Urothelium cell line (cell line): ENCODE measurements at places on chromosomes 4 and X.
A peak's percentile ranks its signal among the peaks of the same experiment; 100 is the strongest.

- DNase-seq = peak; percentile 0
Observed at GRCh38 chrX:26778320-26778888, 562.4 kb downstream of the MAGEB5 start.

DNA sequence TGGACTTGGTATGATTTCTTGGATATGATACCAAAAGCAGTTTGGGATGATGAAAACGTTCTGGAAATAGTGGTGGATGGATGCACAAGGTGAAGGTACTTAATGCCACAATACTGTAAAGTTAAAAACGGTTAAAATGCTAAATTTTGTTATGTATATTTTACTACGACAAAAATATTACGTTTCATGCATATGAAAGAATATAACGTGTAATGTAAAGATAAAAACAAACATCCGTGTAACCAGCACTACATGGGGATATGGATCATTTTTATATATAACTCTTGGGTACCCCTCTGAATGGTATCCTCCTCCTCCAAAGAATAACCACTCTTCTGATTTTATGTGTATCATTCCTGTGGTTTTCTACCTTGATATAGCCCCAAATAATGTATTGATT lies 862 bp upstream of the CENPU start:
- no peak for DNase-seq

DNA sequence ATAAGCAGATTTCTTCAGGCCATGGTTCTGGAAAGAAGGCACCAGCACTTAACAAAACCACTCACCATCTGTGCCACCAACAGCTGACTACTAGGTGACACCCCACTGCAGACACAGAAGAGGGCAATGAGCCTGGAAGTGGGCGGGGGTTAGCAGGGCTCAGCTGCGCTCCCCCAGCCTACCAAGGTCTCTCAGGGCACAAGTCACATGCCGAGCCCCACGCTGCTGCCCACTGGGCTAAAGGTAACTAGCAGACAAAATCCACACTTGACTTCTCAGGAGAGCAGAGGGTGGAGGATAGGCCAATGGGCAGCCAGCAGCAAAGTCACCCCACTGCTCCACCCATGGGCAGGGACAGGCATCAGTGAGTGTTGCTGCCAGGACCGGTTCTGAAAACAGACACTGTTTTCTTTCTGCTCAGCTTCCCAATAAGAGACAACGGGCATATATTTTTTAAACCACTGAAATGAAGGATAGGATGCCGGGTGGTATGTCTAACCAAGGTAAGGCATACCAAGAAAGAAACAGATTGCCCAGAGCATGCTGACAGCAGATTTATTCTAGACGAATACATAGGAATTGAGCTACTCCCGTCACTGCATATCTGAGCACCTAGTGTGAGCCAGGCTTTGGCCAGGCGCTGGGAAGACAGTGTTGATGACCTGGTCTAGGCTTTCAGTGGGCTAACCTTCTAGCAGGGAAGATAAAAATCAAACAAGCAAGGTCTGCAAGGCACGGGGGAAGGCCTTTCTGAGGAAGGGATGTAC lies 20.1 kb downstream of the ACSL1 start:
- no peak for DNase-seq

DNA sequence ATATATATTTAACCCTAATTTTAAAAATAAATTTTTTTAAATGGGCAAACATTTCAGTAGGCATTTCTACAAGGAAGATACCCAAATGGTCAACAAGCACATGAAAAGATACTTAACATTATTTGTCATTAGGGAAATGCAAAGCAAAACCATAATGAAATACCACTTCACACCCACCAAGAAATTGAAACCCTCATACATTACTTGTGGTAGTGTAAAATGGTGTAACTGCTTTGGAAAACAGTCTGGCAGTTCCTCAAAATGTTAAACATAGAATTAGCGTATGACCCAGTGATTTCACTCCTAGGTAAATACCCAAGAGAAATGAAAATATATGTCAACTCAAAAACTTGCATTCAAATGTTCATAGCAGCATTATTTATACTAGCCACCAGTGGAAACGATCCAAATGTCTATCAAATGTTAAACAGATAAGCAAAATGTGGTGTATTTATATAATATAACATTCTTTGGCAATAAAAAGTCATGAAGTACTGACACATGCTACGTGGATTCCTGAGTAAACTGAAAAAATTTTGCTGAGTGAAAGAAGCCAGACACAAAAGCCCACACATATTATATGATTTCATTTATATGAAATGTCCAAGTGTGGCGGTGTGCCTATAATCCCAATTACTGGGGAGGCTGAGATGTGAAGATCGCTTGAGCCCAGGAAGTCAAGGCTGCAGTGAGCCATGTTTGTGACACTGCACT lies 16.6 kb downstream of the TRIM2 start:
- DNase-seq = no peak

GRCh38 chr4:12701384-12701783 lies 782.8 kb downstream of the RAB28 start:
- no peak for DNase-seq

DNA sequence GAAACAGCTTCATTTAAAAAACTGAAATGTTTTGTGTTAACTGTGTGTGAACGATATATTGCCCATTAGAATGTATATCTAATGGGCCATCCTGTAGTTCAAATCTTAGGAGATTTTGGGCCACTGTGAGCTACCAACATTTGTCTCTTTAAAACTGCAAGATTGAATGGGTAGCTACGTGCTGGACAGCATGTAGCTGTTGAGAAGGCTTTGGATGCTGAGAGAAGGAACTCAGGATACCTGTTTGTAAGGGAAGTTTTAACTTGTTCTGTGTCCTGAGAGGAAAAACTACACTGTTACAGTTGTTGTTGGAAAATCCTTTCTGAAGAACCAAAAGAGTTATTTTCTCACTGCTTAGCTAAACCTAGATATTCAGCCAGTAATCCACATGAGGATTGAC lies 45.9 kb downstream of the PDLIM5 start:
- DNase-seq = no peak

DNA sequence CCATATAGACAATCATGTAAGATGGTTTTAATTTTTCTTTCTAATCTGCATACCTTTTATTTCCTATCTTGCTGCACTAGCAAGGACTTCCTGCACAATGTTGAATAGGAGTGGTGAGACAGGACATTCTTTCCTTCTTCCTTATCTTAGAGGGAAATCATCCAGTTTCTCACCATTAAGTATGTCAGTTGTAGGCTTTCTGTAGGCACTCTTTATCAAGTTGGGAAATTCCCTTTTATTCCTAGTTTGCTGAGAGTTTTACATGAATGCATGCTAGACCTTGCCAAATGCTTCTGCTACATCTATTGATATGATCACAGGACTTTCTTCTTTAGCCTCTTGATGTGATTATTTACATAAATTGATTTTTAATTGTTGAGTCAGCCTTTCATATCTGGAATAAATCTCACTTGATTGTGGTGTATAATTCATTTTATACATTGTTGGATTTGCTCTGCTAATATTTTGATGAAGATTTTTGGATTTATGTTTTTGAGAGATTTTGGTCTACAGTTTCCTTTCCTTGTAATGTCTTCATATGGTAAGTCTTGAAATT lies 23.8 kb downstream of the RNF175 start:
- DNase-seq = no peak

DNA sequence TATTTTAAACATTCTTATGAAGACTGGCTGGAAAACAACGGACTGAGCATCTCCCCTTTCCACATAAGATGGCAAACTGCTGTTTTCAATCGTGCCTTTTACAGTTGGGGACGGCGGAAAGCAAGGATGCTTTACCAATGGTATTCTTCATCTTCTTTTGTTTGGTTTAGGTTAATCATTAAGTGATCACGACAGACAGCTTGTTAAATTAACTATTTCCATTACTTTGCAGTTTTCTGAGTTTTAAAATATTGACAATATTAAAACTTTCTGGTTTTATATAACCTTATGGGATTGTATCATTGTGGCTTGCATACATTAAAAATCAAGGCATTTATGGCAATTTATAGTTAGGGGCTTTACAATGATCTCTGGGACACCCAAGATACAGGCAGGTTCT lies 3.8 kb downstream of the MBTPS2 start:
- DNase-seq = no peak

- DNase-seq = no peak
Observed at GRCh38 chr4:121938282-121939092, 13.4 kb downstream of the TRPC3 start.

DNA sequence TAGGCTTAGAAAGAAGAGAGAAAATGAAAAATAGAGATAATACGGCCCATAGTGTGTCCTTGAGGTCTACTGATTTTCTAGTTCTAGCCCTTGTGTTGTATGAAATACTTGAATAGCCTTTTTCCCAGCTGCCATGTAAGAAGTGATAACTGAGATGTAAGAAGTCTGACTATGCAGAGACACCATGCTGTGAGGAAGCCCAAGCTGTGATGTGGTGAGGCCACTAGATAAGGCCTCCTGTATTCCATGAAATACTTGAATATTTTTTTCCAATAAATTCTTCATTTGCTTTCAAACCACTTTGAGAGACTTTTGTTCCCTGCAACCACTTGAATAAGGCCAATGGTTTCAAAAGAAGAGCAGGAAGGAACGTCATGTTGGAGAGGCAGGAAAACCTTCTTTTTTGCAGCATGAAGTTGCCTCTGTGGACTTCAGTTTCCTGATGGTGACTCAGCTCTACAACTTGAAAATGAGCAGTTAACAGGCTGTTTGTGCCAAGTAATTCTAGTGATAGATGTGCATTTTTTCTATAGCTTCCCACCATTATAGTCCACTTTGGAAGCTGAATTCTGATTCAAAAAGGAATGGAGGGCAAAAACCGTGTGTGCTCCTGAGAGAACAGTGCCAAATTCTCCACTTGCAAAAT lies 25.5 kb upstream of the FAM9C start:
- no peak for DNase-seq

- no peak for DNase-seq
Observed at GRCh38 chrX:117990438-117990837, 126.2 kb downstream of the KLHL13 start.

DNA sequence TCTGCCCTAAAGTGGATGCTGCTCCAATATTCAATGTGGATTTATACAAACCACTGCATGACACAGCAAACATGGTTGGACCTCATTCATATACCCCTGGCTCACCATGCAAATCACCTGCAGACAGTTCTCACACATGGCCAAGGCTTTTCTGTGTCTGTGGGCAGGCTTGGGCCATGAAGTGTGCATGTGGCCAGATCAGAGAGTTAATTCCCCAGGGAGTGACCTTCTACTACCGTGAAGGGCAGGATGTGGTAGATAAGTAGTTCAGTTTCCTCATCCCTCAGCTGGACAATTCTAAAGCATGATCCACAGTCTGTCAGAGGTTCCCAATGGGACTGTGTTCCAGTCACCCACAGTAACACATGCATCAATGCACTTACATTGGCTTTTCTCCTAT lies 24.6 kb upstream of the BCLAF3 start:
- no peak for DNase-seq

DNA sequence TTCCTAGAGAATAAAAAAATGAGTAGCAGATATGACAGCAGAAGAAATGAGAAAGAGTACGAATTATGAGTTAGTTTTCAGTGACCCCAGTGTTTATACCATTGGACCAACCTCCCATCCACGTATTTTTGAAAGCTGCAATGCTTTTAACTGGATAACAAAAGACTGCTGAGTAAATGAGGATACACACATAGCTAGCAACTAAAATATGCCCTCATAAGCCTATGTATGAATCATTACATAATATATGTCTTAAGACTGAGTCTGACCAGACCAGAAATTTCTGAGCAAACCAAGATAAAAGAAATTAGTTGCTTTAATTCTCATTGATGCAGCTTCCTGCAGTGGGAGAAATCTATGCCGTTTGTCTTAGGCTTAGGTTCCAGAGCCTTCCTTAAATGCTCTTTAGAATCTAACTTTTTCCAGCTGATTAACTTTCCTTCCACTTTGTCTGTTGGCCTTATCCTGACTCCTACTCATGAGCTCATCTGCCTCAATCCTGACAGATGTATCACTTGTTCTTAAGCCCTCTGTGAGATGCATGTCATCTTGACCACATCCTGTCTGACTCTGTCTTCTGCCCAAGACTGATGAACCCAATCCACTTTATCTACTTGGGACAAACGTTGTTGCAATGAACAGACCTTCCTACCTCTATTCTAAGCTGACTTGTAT lies 301.4 kb upstream of the AADAT start:
- peak; percentile 39 for DNase-seq

- DNase-seq = no peak
Observed at GRCh38 chr4:163764569-163764968, 270.1 kb downstream of the TMA16 start.

DNA sequence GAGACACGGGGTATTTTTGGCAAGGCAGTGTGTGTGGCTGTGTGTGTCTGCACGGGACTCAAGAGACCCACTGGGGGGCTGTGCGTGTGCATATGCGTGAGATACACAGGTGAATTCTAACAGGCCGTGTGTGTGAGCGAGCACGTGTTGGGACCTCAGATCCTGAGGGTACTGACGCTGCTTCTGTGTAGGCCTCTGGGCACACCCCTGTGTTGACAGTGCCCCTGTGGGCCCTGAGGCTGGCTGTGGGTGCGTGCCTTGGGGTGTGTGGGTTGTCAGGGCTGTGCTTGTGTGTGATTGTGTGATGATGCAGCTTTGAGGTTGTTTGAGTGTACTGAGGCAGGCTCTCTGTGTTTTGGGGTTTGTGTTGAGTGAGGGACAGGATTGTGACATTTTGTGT lies 13.9 kb downstream of the FOXP3 start:
- no peak for DNase-seq

DNA sequence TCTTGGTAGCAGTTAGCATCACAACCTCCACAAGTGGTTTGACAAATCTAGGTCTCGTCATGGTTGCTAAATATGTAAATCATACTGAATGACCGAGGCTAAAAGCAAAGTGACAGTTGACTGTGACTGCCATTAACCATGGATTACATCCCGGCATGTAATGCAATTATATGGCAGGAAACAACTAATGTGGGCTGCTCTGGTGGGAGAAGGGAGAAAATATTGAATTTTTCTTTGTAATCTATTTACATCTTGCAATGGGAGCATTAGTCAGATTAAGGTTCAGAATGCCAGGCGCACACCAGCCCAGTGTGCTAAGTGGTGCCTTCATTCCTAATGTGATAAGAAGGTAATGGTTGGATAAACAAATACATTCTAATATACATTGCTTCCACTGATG lies 35.8 kb downstream of the UNC5C start:
- no peak for DNase-seq

GRCh38 chrX:119423631-119424030 lies 24.5 kb downstream of the SLC25A43 start:
- no peak for DNase-seq

GRCh38 chrX:48715072-48715471 lies 18.5 kb downstream of the SUV39H1 start:
- DNase-seq = no peak

- no peak for DNase-seq
Observed at GRCh38 chrX:13933851-13934250, 95.8 kb downstream of the GEMIN8 start.

- no peak for DNase-seq
Observed at GRCh38 chrX:138845786-138846185, 134.3 kb upstream of the FGF13 start.

DNA sequence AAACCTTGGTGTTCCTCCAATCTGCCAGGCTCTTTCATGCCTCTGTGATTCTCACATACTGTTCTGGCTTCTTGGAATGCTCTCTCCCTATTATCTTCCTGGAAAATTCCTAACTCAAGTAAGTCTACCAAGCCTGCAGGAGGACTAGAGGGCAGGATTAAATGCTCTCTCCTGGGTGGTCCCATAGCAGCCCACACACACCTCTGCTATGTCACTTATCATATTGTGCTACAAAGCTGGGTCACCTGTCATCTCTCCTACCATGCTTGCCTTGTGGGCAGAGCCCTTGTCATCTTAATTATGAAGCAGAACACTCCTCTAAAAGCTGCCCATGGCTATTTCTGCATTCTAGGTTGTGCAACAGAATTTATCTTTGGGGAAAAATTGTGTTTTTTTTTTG lies 344.5 kb upstream of the NOCT start:
- DNase-seq = no peak
